Stimulated activated naive CD4-positive, alpha-beta T cell treated with Interleukin-2 at 50 U/mL for 16 hours (primary cell): ENCODE measurements at places on chromosomes 12 and 14.

GRCh38 chr12:76153616-76154015 is 69.1 kb upstream of the NAP1L1 start:
- no peak for DNase-seq

GRCh38 chr14:101833045-101833444 is 71.5 kb downstream of the PPP2R5C start:
- DNase-seq, result no peak

DNA sequence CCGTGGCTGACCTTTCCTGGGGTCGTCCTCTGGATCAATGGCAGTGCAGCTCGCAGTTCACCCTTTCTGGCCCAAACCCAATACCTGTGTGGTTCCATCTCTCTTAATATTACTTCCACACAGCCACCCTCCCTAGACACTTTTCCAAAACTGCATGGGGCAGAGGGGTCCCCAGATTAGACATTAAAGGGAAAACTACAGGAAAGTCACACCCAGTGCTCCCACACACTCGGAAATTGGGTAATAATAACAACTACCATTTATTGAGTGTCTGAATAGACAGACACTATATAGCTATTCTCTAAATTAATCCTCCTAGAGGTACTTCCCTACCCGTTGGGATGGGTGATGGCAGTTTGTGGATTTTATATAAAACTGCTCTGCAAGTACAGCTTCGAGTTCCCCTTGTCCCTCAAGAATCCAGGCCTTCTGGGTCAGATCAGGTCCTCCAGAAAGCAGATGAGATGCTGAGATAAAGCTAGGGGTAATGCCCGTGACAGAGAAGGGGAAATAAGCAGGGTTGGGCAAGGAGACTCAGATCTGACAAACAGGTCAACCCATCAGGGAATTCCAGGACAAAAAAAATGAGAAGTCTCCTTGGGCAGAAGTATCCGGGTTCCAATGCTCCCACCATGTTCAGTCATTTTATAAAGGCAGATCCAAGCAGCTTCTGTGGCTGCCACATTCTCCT is 795 bp upstream of the PXN start:
- DNase-seq, result no peak

- DNase-seq, result no peak
These were observed 45.8 kb upstream of the ATP23 start for GRCh38 chr12:57895389-57896114.

DNA sequence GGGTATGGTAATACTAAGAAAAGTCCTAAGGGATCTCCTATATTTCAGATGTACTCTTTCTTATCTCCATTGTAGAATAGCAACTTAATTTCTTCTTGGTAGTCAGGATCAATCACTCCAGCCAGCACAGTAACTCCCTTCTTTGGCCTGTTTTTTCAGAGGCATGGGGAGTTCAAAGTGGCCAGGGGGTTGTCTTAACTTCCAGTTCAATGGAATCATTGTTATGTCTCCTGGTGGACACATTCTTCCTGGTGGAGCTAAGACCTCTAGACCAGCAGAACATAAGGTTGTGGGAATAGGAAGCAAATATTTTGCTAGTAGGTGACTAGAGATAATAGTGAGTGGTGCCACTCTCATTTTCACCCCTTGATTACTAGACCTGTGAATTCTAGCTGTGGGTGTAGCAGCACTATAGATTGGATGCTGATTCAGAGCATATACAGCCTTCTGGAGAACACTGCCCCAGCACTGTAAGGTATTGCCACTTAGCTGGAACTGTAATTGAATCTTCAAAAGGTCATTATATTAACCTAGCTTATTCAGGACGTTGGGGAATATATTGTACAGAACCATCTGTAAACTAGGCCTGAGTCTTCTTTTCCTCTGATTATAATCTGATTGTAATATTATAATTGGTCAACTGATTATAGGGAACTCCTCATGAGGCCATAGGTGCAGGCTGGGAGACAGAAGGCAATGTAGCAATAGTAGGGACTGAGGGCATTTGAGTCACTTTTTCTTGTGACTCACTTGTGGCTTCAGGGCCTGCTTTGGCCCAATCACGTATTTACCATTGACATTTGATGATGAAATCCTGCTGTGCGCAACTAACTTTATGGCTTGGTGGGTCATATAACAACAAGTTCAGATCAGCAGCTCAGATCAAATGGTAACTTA is 60.2 kb upstream of the ATP2B1 start:
- DNase-seq, result peak; percentile 0

DNA sequence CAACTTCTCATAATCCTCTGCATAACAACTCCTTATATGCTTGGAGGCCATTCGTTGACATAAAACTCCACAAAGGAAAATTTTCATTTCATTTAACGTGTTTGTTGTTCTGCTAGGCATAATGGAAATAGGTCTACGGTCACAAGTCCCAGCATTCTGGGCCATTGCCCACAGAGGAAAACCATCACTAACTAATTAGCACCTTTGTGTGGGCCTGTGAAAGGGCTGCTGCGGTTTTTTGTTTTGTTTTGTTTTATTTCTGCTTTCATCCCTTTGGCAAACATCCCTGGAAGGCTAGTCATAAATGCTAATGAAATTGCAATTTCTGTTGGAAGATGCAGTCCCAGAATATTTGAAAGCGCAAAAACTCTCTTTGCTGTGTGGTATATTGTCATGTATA is 180.3 kb downstream of the RMST start:
- no peak for DNase-seq

- DNase-seq, result no peak
These were observed 342.1 kb upstream of the RGS6 start for GRCh38 chr14:71590131-71590530.

GRCh38 chr14:65753061-65753460 is 340.5 kb downstream of the FUT8 start:
- DNase-seq, result no peak

DNA sequence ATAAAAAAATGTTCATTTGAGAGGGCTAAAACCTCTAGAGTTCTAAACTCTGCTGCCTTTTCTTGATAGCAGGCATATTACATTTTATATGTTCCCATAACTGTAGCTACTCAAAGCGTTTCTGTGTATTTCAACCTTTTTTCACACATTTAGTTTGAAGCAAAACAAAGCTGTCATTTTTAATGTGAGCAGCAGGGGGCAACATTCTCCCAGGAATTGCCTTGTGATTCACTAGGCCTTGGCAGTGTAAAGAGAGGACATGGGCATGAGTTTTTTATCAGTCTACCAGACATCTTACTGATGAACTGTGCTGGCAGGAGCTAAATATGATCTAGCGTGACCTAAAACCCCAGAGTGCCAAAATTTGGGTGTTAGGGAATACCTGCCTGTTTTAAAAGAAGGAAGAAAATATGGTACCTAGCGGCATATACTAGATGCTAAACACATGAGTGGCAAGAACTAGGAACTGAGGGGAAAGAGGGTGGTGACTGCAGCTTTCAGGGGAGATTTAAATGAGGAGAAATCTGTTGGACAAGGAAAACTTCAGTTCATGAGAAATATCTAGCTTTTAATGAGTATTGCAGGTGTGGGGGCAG is 65.3 kb downstream of the IFT43 start:
- DNase-seq, result peak; percentile 22

DNA sequence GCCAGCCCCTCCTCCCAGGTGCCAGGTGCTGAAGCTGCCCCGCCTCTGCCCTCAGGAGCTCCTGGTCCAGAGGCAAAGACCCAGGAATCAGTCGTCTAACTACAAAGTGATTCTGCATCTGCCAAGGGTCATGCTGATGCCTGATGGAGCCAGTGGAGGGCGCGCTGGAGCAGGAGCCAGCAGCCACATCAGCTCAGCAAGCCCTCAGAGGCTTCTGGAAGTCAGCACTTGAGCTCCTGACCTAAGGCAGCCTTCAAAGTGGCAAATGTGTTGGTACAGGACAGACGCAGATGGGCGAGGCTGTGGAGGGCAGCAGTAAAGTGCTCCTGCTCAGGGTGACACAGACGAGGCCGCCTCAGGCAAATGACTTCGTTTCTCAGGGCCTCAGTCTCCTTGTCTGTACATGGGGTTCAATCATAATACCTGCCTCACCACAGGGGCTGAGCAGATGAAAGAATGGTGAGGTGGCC is 10.9 kb downstream of the C12orf43 start:
- DNase-seq, result peak; percentile 28

- no peak for DNase-seq
These were observed 50.9 kb downstream of the IGF1 start for GRCh38 chr12:102429211-102430154.

DNA sequence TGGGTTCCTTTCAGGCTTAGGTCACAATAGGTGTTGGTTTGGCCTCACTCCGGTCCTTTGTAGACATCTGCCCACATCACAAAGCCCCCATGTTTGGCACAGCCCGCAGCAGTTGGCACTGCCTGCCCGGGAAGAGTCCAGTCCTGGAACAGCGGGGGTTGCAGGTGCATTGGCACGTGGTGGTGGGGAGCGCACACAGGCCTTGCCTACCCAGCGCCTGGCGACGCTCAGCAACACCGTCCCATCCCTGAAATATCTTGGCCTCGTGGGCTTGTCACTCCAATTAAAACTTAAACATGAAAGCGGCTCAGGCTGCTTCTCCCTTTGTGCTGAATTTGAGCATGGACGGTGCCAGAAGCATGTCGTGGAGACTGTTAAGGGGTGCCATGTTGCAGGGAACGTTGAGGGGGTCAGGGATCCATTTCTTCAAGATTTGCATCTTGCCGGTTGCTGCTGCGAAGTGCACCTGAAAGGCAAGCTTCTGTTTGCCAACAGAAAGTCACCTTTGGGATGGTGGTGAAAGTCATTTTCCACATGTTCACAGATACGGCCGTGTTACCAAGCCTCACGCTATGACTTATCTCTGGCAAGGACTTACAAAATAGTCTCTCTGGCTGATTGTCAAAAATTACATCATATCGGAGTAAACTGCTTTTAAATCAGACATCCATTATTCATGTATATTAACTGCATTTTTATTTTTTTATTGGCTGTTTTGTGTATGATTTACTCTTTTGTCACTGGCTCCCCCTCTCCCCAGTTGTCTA is 91.5 kb downstream of the FBXW8 start:
- no peak for DNase-seq

DNA sequence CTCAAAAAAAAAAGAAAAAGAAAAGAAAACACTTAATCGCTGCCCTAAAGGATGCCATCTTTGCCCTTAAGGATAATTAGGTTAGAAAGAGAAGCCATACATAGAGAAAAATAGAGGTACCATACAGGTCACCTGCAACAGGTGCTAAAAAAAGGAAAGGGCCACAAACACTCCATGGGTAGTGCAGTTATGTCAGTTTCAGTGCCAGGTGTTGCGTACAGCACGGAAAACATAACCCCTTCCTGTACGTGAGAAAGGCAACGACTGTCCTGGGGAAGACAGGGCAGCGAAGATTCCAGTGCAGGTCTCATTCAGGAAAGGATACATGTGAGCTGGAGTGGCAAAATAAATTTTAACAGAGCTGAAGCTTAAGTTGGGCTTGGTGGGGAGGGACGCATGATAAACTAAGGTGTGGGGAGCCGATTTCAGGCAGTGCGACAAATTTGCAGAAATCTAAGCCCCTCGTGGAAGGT is 553 bp upstream of the DAZAP2 start:
- no peak for DNase-seq

DNA sequence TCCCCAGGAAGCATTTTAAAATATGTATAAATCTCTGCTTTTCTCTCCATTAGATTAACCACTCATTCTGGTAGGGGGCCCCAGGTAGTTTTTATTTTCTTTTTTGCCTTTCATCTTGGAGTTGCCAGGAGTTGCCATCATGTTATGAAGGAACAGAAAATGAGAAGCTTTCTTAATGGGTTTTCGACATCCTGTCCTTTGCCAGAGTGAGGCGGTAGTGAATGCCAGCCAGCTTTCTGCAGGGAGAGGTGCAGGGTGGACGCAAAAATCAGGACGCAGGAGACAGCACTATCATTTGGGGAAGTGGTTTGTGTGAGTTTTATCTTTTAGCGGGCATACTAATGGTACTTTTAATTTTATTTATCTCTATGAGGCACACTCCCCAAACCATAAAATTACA is 1.7 kb downstream of the RASSF8 start:
- no peak for DNase-seq

- no peak for DNase-seq
These were observed 63.7 kb upstream of the GSC start for GRCh38 chr14:94833633-94834032.

GRCh38 chr14:85579942-85580341 is 50.0 kb downstream of the FLRT2 start:
- no peak for DNase-seq

DNA sequence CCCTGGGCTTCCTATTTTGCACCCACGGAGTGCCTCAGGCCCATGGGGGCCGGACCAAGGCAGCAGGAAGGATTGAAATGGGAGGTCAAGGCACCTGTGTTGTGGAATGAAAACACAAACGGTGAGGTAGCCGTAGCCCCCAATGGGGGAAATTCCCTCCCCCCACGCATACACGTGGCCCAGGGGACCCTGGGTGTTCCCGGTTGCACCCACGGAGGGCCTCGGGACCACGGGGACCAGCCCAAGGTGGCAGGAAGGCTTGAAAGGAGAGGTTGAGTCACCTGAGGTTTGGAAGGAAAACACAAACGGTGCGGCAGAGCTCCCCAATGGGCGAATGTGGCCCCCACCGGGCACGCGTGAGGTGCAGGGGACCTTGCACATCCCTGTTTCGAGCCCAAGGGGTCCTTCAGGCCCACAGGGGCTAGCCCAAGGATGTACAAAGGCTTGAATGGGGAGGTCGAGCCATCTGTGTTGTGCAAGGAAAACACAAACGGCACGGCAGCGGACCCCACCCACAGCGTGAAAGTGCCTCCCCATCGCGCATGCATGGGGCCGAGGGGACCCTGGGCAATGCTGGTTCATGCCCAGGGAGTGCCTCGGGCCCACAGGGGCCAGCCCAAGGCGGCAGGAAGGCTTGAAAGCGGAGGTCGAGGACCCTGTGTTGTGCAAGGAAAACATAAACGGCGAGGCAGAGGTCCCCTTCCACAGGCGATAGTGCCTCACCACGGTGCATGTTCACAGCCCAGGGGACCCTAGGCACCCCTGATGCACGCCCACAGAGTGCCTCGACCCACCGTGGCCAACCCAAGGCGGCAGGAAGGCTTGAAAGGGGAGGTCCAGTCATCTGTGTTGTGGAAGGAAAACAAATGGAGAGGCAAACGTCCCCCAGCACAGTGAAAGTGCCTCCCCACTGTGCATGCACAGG is 376.7 kb downstream of the ALG10 start:
- DNase-seq, result no peak

- DNase-seq, result no peak
These were observed 99.2 kb downstream of the C12orf50 start for GRCh38 chr12:87930033-87930432.

- no peak for DNase-seq
These were observed 17.2 kb upstream of the ARID4A start for GRCh38 chr14:58280954-58281787.

- DNase-seq, result no peak
These were observed 129.1 kb upstream of the PPFIA2 start for GRCh38 chr12:81888106-81888740.

DNA sequence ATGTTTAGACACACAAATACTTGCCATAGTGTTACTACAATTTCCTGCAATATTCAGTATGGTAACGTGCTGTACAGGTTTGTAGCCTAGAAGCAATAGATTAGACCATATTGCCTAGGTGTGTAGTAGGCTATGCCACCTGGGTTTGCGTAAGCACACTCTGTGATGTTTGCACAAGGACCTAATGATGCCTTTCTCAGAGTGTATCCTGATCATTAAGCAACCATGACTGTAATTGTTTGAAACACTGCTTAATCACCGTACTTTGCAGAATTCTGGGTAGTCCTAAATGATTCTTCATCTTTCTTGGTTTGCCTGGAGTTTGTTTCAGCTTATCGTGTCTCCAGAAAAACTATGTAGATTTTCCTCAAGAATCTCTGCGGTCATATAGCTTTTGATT is 11.2 kb upstream of the TCP11L2 start:
- no peak for DNase-seq
